ENCODE measurements at places on chromosomes 13 and 19.

DNA sequence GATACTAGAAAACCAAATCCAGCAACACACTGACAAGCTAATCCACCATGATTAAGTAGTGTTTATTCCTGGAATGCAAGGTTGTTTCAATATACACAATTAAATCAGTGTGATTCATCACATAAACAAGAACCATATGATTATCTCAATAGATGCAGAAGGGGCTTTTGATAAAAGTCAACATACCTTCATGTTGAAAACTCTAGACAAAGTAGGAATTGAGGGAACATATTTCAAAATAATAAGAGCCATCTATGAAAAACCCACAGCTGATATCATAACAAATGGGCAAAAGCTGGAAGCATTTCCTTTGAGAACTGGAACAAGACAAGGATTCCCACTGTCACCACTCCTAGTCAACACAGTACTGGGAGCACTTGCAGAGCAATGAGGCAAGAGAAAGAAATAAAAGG, 213.6 kb upstream of the CSNK1A1L start:
- DNase-seq: no peak

DNA sequence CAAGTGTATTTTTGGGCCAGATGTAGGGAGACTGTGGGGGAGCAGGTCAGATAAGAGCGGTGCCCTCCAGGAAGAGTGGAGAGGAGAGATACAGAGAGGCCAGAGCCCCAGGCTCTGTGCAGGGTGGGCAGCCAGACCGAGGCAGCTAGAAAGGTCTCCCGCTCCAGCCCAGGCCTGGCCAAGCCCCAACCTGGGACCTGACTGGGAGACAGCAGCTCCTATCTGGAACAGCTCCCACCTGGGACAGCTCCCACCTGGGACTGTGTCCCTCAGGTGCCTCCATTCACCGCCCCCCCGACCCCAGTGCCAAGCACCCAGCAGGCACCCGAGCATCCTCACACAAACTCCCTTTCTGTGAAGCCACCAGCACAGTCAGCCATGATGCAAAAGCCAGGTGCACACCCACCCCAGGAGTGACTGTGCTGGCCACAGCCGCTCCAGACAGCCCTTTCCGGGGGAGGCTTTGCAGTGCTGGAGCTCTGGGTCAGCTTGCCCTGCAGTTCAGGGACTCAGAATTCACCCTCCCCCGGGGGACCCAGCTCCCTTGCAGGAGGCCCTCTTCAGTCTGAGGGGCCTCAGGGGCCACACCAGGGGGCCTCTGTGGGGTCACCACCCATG, 2.1 kb upstream of the GRTP1 start:
- no peak for DNase-seq

- DNase-seq: no peak
Observed at GRCh38 chr19:53915000-53915399, 5.9 kb downstream of the CACNG7 start.

- DNase-seq: no peak
Observed at GRCh38 chr13:59319276-59319675, 844.5 kb downstream of the DIAPH3 start.

- DNase-seq: no peak
Observed at GRCh38 chr19:18742838-18743783, 48.0 kb downstream of the COMP start.
